ENCODE measurements at places on chromosomes 16 and 17.

DNA sequence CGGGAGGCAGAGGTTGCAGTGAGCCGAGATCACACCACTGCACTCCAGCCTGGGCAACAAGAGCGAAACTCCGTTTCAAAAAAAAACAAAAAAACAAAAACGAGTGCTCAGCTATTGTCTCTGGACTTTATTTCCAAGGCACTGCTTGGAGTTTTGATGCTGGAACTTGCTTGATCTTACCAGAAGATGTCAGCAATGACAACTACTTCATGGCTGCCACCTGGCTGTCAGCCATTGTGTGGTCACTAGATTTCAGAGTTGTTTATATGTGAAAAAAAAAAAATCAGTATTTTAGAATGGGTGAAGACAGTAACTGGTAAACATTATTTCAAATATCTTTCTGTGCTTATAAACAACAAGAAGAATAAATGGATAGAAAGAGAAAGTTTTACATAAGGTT is 26.3 kb upstream of the OR4D1 start:
- DNase-seq, result no peak

- no peak for DNase-seq
Measured at GRCh38 chr16:8730335-8730915, 56.0 kb downstream of the ABAT start.

GRCh38 chr17:28969706-28970393 is 18.5 kb upstream of the PHF12 start:
- DNase-seq, result no peak

DNA sequence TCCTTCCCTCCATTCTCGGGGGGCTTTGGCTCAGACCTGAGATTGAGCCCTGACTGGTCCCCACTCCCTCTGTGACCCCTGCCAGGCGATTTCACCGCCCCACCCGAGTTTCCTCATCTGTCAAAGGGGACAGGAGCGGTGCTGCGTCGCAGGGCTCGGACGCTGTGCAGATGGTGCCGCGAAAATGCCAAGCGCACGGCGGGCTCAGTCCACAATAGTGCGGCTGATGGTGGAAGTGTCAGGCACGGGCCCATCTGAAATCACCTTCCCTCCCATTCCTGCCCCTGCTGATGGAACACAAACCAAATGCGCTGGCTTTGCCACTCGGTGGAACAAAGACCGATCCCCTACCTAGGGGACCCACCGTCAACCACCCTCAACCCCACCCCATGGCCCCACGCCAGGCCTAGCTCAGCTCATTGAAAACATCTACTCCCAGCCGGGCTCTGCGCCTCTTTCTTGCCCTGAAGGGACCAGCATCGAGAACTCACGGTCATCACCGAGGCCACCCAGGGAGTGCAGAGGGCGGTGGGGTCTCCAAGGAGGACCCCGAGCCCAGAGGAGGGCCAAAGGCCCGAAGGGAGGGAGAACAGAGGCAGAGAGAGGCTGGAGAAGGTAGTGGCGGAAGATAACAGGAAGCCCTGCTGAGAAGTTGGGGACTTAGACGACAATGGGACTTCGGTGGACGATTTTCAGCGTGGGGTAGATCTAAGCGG is 1.4 kb downstream of the CARHSP1 start:
- DNase-seq, result peak; percentile 73
